ENCODE measurements at places on chromosomes 13 and 19. TPM values are rescaled to one million over a fixed set of nuclear protein-coding genes. Genes with fewer than 3 reads are reported as not detected.

DNA sequence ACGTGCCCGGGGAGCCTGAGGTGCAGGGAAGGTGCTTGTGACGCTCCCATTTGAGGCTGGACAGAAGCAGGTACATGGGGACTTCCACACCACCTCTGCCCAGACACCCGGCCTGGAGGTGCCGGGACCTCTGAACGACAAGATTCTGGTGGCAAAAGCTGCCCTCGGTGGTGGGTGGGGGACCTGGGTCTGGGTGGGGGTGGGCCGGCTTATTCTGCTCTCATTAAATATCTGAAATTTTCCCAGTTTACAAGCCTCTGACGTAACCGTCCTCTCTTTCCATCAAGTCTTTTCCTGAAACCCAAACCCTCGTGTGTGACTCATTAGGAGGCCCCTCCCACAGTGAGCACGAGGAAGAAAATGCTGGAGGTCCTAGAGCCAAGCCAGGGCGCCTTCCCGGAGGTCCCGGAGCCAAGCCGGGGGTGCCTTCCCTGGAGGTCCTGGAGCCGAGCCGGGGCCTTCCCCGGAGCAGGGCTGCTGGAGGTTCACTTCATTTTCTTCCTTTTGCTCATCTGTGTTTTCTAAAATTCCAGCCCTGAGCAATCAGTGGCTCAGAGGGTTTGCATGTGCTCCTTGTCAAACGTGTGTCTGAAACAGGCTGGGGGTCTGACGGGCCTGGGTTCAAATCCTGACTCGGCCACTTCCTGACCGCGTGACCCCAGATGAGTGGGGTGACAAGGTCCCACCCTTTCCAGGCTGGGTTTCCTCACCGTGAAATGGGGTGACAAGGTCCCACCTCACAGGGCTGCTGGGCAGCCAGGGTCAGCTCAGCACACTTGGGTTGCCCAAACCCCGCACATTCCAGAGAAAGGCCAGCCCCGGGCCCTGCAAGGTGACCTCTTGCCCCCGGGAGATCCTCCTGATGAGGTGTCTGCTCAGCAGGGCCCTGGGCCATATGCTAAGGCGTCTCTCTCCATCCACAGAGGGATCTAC is 10.0 kb downstream of the CFD start:
- H3K27ac ChIP-seq, result peak overlapping the region; percentile 92
- H3K36me3 ChIP-seq, result no peaks in the 10 kb centered on the region
- H3K4me1 ChIP-seq, result peaks cover 17% of the 10 kb centered on the region
- no peak overlapping the region for H3K4me3 ChIP-seq
- DNase-seq, result peak; percentile 94

Gene GMIP
- 10.8 TPM for total RNA-seq

DNA sequence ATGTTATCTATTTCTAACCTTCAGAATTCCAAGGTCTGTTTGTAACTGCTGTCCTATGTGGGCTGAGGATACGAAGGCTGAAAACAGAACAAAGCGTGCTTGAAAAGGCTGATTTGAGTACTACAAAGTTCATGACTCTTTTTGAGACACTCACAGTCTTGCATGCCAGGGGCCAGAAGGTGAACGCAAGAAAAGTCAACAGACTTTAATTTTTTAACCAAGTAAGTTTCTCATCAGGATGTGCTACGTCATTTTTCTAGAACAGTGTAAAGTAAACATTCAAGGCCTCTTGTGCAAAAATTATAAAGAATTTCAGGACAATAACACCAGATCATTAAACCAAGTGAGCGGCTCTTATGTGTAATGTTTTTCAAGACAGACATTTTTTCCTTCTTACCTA is 163.5 kb downstream of the COG6 start:
- peak overlapping the region; percentile 59 for H3K27ac ChIP-seq
- H3K4me1 ChIP-seq, result no peaks in the 10 kb centered on the region
- peak; percentile 34 for DNase-seq
- H3K4me3 ChIP-seq, result no peak overlapping the region
- H3K27me3 ChIP-seq, result no peaks in the 10 kb centered on the region
- no peaks in the 10 kb centered on the region for H3K36me3 ChIP-seq

- no peak for DNase-seq
- no peaks in the 10 kb centered on the region for H3K4me1 ChIP-seq
- no peaks in the 10 kb centered on the region for H3K27me3 ChIP-seq
Measured at GRCh38 chr19:43790587-43790986, 9.8 kb upstream of the KCNN4 start.

GRCh38 chr19:55315956-55316525 is 9.1 kb downstream of the TMEM150B start:
- no peaks in the 10 kb centered on the region for H3K27me3 ChIP-seq
- H3K4me1 ChIP-seq, result no peaks in the 10 kb centered on the region
- H3K27ac ChIP-seq, result no peak overlapping the region
- H3K4me3 ChIP-seq, result no peak overlapping the region
- no peak for DNase-seq

GRCh38 chr13:111302045-111302726 is 18.3 kb upstream of the TEX29 start:
- no peak overlapping the region for H3K4me3 ChIP-seq
- H3K4me1 ChIP-seq, result no peaks in the 10 kb centered on the region
- no peak for DNase-seq
- no peaks in the 10 kb centered on the region for H3K36me3 ChIP-seq
- no peaks in the 10 kb centered on the region for H3K27me3 ChIP-seq

Gene VSIG10L
- 1.5 TPM for total RNA-seq

Gene RETN
- total RNA-seq, result not detected

Gene GAPDHS
- not detected for total RNA-seq

DNA sequence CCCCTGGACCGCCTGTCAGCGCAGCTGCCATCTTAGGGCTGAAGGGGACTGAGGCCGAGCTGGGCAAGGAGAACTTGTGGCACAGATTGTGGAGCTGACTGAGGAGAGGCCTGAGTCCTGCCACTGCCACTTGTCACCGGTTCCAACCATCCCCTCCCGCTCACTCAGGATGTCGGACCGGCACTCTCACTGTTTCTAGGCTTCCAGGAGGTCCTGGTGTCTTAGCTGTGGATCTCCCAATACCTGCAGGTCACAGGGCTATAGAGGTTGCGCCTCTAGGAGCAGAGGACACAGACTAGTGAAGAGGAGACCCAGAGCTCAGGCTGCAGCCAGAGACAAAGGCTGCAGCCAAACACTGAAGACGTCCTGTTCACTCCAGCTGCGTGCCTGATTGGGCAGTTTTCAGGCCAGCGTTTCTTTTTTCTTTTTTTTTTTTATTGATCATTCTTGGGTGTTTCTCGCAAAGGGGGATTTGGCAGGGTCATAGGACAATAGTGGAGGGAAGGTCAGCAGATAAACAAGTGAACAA is 15.3 kb upstream of the ZNF486 start:
- no peak overlapping the region for H3K27ac ChIP-seq
- no peaks in the 10 kb centered on the region for H3K27me3 ChIP-seq
- H3K4me3 ChIP-seq, result no peak overlapping the region
- no peaks in the 10 kb centered on the region for H3K36me3 ChIP-seq
- no peak for DNase-seq

Gene ZNF135
- total RNA-seq, result 17.9 TPM

DNA sequence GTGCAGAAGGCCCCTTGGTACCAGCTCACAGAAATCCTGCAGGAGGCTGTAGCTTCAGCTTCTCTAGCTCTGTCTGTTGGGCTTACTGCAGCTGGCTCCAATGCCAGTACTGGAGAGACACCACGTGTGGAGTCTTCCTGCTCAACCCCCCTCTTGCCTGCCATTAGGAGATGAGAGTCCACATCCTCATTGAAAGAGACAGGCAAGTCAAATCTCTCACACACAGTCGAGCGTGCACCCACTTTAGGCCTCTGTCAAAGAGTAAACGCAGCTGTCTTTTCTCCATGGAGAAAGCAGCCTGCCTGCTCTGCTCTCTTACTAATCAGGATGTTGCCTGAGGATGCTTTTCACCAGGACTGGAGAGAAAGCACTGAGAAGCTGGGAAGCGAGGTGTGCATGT is 523.0 kb upstream of the NBEA start:
- H3K36me3 ChIP-seq, result no peaks in the 10 kb centered on the region
- H3K4me1 ChIP-seq, result no peaks in the 10 kb centered on the region
- no peaks in the 10 kb centered on the region for H3K27me3 ChIP-seq
- DNase-seq, result no peak
- H3K4me3 ChIP-seq, result no peak overlapping the region

DNA sequence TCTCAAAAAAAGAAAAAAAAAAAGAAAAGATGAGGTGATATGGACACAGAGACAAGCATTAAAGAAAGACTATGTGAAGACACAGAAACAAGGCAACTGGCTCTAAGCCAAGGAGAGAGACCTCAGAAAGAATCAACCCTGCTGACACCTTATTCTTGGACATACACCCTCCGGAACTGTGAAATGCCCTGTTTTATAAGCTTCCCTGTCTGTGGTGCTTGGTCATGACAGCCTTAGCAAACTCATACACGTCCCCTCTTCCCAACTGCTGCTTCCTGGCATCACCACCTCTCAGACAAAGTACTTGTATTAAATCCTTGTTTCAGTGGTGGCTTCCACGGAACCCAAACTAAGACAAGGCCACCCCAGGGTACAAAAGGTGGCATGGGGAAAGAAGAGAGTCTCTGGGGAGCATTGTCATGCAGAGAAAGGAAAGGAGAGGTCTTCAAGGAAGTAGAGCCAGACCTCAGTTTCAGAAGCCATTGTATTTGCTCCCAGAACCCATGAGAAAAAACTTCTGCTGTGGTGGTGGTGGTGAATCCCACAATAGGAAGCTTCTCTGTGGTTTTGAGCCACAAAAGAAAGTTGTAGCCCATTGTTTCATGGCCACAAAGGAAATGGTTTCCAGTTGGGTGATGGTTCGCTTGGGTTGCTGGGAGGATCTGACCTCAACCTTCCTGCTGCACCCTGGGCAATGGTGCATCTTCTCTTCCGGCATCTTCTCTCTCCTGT is 16.3 kb upstream of the TSPAN16 start:
- H3K27me3 ChIP-seq, result no peaks in the 10 kb centered on the region
- no peaks in the 10 kb centered on the region for H3K4me1 ChIP-seq
- peak overlapping the region; percentile 15 for H3K27ac ChIP-seq
- H3K4me3 ChIP-seq, result no peak overlapping the region
- DNase-seq, result no peak

DNA sequence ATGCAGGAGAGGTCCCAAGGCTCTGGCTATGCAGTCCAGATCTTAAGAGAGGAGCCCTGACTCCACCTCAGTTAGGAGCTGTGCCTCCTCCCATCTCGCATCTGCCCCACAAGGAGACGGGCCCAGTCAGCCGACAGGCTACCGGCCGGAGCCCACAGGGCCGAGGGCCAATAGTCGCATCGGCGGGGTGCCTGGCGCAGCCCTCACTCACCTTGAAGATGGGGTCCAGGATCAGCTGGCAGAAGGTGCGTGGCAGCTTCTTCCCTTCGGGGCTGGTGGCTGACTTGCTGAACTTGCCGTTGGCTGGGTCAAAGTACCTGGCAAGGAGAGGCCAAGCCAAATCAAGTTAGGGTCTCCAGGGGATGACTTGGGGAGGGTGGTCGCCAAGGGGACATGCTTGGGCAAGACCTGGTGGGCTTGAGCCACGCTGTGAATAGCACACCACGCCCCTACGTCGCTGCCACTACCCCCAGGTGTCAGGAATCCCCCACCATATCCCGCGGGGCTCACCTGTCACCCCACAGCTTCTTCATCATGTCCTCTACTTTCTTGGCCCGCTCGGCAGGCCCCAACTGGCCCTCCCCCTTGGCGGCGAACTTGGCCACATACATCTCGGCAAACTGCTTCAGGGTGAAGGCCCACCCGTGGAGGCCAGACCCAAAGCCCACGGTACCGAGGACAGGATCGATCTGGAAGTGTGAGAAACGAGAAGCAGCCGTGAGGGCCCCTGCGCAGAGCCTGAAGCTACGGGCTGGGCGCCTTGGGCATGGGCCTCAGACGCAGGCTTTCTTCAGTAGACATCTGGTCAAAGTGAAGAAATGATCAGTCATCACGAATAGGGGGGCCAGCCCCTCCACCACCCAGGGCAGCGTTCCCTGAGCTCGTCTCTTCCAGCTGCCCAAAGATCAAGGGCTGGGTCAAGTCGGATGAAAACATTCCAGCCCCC is 3.3 kb downstream of the EEF2 start:
- H3K27ac ChIP-seq, result no peak overlapping the region
- no peaks in the 10 kb centered on the region for H3K4me1 ChIP-seq
- H3K4me3 ChIP-seq, result no peak overlapping the region
- no peaks in the 10 kb centered on the region for H3K27me3 ChIP-seq
- no peak for DNase-seq
- no peaks in the 10 kb centered on the region for H3K36me3 ChIP-seq

GRCh38 chr13:88339271-88339741 is 668.1 kb downstream of the SLITRK5 start:
- H3K4me1 ChIP-seq, result no peaks in the 10 kb centered on the region
- H3K27ac ChIP-seq, result no peak overlapping the region
- H3K4me3 ChIP-seq, result no peak overlapping the region
- no peaks in the 10 kb centered on the region for H3K36me3 ChIP-seq

Gene TNNI3
- total RNA-seq, result 0.55 TPM

GRCh38 chr13:40876020-40876738 is 86.8 kb downstream of the SLC25A15 start:
- H3K27me3 ChIP-seq, result no peaks in the 10 kb centered on the region
- H3K27ac ChIP-seq, result no peak overlapping the region
- DNase-seq, result no peak
- no peaks in the 10 kb centered on the region for H3K4me1 ChIP-seq

GRCh38 chr19:14094854-14095253 is 4.3 kb upstream of the SAMD1 start:
- no peak overlapping the region for H3K4me3 ChIP-seq
- H3K27me3 ChIP-seq, result no peaks in the 10 kb centered on the region
- no peaks in the 10 kb centered on the region for H3K36me3 ChIP-seq
- no peaks in the 10 kb centered on the region for H3K4me1 ChIP-seq
- no peak for DNase-seq

Gene ZNF534
- total RNA-seq, result not detected

DNA sequence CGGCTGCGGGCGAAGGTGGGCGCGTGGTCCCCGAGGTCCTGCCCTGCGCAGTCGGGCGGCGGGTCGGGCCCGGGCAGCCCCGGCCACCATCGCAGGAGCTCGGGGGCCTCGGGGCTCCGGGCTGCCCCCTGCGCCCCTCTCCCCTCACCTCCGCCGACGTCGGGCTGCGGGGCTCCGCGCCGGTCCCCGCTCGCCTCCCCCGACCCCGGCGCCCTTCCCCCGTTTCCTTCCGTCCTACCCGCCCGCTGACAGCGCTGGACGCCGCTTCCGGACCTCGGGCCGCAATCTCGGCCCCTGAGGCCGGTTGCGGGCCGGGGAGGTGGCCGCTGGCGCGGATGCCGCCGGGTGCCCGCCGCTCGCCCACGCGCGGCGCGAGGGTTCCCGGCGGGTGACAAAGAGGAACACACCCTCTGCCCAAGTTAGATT is 720 bp downstream of the FARP1 start:
- DNase-seq, result peak; percentile 18
- peak overlapping the region; percentile 65 for H3K27ac ChIP-seq
- no peaks in the 10 kb centered on the region for H3K4me1 ChIP-seq
- peak overlapping the region; percentile 77 for H3K4me3 ChIP-seq
- no peaks in the 10 kb centered on the region for H3K36me3 ChIP-seq

Gene PRODH2
- not detected for total RNA-seq

GRCh38 chr19:53649746-53650593 is 18.2 kb downstream of the DPRX start:
- H3K4me3 ChIP-seq, result no peak overlapping the region
- H3K27me3 ChIP-seq, result no peaks in the 10 kb centered on the region
- H3K27ac ChIP-seq, result no peak overlapping the region
- H3K36me3 ChIP-seq, result no peaks in the 10 kb centered on the region
- H3K4me1 ChIP-seq, result no peaks in the 10 kb centered on the region
- DNase-seq, result no peak

Gene LILRA1
- total RNA-seq, result not detected

Gene LIM2
- not detected for total RNA-seq

- H3K27me3 ChIP-seq, result no peaks in the 10 kb centered on the region
- no peaks in the 10 kb centered on the region for H3K36me3 ChIP-seq
- peaks cover 27% of the 10 kb centered on the region for H3K4me1 ChIP-seq
- H3K4me3 ChIP-seq, result peak overlapping the region; percentile 53
Measured at GRCh38 chr19:7925171-7925851, 624 bp downstream of the CTXN1 start.

GRCh38 chr19:35114353-35115176 is 1.1 kb upstream of the FXYD3 start:
- no peaks in the 10 kb centered on the region for H3K4me1 ChIP-seq
- DNase-seq, result peak; percentile 69
- H3K4me3 ChIP-seq, result peak overlapping the region; percentile 24
